ENCODE measurements at places on chromosomes 5 and 9.

DNA sequence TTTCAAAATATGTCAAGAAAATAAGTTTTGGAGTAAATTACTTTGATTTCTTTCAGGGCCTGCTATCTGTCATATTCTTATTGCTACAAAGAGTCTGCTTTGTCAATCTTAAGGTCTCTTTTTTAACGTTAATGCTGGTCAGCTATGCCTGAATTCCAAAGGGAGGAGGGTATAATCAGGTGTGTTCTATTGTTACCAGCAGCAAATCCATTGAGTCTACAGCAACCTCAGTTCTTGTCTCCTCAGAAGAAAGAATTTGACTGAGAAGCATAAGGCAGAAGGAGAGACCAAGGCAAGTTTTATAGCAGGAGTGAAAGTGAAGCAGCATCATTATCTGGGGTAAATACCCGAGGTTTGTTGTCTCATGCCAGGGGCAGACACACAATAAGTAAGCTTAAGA, 23.7 kb upstream of the MINAR2 start:
- DNase-seq = no peak

- no peak for DNase-seq
Measured at GRCh38 chr9:8874482-8874881, 1074.9 kb upstream of the DMAC1 start.

GRCh38 chr9:94937214-94937903, 210.9 kb downstream of the AOPEP start:
- peak; percentile 49 for DNase-seq

- no peak for DNase-seq
Measured at GRCh38 chr9:101691657-101692056, 46.8 kb downstream of the GRIN3A start.

- no peak for DNase-seq
Measured at GRCh38 chr5:9722601-9723180, 92.5 kb upstream of the TAS2R1 start.

DNA sequence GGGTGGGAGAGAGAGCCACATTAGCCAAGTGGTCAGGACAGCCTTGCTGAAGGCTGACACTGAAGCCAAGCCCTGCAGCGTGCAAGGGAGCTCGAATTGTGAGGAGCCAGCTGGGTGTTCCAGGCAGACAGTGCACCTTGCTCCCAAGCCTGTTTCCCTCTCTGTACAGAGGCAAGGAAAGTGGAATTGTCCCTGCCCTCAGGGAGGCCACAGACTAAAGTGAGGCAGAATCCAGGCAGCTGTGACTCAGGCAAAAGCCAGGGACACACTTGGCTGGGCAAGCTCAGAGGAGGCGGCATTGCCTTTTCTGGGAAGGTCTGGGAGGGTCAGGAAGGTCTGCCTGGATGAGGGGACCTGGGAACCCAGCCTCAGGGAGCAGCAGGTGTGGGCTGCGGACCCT, 50.2 kb upstream of the LMX1B start:
- no peak for DNase-seq

- no peak for DNase-seq
Measured at GRCh38 chr5:139964266-139964993, 78.7 kb downstream of the NRG2 start.

DNA sequence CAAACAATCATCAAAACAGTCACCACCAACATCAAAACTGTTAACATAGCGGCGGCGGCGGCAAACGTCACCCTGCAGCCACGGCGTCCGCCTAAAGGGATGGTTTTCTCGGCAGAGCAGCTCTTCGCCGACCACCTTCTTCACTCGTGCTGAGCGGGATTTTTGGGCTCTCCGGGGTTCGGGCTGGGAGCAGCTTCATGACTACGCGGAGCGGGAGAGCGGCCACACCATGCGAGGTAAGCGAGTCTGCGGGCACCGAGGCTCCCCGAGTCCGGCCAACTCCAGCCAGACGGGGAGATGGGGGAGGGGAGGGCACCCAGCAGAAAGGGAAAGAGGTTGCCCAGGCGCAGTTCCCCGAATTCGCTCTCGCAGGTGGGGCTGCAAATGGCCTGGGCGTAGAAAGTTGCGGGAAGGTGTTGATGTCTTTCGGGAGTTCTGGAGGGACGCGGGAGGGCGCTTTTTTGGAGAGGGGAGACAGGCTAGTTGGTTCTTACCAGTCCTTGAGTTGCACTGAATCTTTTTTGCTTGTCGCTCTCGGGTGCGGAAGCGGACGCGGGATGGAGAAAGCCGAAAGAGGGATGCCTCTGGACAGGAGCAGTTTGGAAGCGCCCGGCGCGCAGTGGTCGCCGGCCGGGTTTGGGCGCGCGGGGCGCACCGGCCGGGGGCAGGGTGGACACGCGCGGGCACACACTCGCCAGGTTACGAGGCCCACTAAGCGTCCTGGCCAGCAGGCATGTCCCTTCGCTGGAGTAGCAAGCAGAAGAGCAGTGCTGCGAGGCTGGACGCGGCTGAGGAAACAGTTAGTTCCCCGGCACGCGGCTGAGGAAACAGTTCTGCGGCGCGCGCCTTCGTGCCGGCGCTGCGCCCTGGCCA, 849 bp downstream of the RORB start:
- peak; percentile 8 for DNase-seq
